ENCODE measurements at places on chromosomes 4 and X.

DNA sequence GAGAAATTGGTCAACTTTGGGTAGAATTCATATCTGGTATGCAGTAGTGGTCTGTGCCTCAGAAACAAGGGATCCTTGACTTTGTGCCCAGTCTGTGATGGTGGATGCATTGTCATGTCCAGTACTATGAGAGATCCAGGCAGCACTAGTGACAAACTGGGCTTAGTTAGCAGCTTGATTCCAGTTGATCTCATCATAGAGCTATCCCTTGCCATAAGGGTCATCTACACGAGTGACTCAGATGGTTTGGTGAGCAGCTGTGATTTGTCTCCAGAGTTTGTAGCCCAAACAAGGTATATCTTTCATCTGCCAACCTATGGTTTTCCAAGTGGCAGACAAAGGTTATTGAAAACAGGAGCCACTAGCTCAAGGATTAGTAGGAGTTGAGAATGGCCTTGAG is 298.8 kb downstream of the GBA3 start:
- no peak for DNase-seq

DNA sequence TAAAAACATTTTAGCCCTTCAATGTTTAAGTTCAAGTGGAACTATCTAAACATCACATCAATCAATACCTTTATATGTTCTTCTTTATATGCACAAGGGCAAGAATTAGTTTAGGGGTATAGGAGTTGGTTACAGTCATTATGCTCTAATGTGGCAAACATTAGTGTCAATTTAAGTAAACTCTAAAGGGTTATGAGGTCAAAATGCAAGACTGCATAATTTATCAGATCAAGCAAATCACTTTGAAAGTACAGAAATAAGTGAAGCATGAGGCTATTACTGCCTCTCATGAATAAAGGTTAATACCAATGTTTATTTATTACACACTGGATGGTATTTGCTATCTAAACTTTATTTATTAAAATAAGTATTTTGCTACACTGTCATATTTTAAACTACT is 59.7 kb downstream of the MAB21L2 start:
- no peak for DNase-seq

- DNase-seq = no peak
These were observed 205.8 kb upstream of the F9 start for GRCh38 chrX:139324756-139325155.

DNA sequence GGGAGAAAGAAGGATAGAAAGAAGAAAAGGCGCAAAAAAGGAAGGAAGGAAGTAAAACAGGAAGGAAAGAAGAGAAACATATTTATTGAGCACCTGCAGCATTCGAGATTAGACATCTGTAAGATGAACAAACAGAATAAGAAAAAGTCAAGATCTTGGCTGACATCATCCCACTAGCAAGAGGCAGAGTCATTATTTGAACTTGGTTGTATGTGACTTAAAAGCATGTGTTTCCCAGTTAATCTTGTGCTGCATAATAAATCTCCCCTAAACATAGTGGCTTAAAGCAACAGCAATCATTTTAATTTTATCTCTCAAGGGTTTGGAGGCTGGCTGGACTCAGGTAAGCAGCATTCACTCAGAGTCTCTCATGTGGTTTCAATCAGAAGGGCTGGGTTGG is 38.5 kb upstream of the COX7B2 start:
- DNase-seq = no peak

GRCh38 chr4:40176602-40177001 is 20.2 kb upstream of the RHOH start:
- no peak for DNase-seq

DNA sequence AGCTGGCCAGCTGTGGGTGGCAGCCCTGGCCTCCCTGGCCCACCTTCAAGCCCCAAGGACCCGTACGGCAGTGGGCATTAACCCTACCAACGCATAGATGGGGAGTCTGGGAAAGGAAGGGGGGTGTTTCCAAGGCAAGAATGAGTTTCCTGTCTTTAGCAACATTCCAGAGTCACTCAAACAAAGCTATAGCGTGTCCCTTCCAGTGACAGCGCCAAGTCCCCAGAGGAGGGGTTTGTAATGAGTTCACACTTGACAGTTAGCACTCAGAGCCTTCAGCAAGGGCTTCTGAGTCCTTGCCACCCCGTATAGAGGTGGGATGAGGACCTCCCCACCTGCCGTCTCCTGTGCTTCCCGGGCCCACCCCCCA is 1.8 kb downstream of the BGN start:
- DNase-seq = no peak

GRCh38 chrX:48165241-48165640 is 31.4 kb downstream of the SSX5 start:
- DNase-seq = no peak

GRCh38 chrX:145630806-145631435 is 186.7 kb upstream of the SLITRK2 start:
- no peak for DNase-seq

- DNase-seq = no peak
These were observed 174.5 kb upstream of the C1QTNF7 start for GRCh38 chr4:15253349-15253748.

- no peak for DNase-seq
These were observed 30.8 kb downstream of the COMMD8 start for GRCh38 chr4:47432749-47433148.

Measured in spinal cord (tissue), 10 donors.